ENCODE measurements at places on chromosomes 11 and 22.

GRCh38 chr22:25942856-25943411, 200.9 kb downstream of the MYO18B start:
- peak; percentile 62 for DNase-seq

GRCh38 chr22:37462983-37463382, 23.2 kb downstream of the MFNG start:
- DNase-seq: no peak

DNA sequence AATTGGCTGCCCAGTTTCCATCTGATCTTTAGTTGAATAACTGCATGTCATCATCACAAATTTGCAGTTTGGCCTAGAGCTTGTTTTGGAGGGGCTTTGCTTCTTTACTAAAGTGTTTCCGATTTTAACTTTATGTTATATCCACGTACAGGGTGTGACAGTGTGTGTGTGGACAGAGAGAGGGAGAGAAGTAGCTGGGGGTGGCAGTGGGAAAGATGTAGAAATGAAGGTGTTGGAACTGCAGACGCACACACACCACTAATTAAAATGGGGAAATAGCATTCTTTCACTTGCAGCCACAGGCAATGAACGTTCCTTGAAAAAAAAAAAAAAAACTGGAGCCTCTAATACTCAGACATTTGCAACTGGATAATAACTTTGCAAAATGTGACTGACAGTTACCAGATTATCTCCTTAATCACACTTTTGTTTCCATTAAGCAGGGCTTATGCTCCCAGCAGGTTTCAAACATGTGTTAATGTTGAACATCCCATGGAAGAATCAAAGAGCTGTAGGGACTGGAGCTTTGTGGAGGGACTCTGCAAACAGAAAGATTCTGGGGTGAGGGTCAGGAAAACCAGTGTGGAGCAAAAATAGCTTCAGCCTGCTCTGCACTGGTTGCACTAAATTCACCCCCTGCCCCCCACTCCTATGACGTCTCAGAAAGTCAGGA, 238.1 kb upstream of the TENM4 start:
- no peak for DNase-seq

- no peak for DNase-seq
Observed at GRCh38 chr11:94424662-94425061, 23.4 kb upstream of the GPR83 start.

- DNase-seq: no peak
Observed at GRCh38 chr11:116373104-116373944, 399.5 kb downstream of the BUD13 start.

GRCh38 chr11:2902784-2903671, 17.5 kb upstream of the CDKN1C start:
- no peak for DNase-seq

- no peak for DNase-seq
Observed at GRCh38 chr11:78845496-78845895, 270.8 kb upstream of the NARS2 start.
